ENCODE measurements at places on chromosomes 11 and 22. TPM values are rescaled to one million over a fixed set of nuclear protein-coding genes. Genes with fewer than 3 reads are reported as not detected.

- DNase-seq: no peak
- no peaks in the 10 kb centered on the region for H3K4me1 ChIP-seq
- H3K36me3 ChIP-seq: no peaks in the 10 kb centered on the region
- no peak overlapping the region for H3K4me3 ChIP-seq
- no peaks in the 10 kb centered on the region for H3K27me3 ChIP-seq
Measured at GRCh38 chr22:34877506-34877905, 188.5 kb upstream of the ISX start.

CREB3L1 gene
- 20.8 TPM for total RNA-seq

- H3K4me1 ChIP-seq: no peaks in the 10 kb centered on the region
- H3K4me3 ChIP-seq: no peak overlapping the region
- no peak for DNase-seq
- no peaks in the 10 kb centered on the region for H3K27me3 ChIP-seq
Measured at GRCh38 chr22:26404851-26405421, 24.1 kb upstream of the ASPHD2 start.

DNA sequence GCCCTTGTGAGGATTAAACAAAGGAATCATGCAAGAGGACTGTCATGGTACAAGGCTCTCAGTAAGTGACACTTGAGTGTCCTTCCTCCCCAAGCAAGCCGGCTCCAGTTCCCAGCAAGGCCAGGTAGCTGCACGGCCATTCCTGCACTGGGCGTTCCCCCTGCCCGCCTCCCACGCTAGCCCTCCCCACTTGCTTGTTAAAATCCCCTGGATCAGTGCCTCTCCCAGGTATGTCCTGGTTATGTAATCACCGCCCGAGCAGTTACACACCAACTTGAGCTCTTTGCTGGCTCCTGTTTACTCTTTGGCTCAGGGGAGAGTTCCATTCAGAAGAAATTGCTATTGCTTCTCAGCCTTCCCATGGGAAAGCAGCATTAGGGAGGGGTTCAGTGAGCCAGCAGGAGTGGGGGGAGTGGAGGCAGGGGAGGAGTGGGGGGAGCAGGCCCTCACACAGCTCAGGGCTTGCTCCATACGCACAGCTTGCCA is 19.4 kb upstream of the MYEOV start:
- DNase-seq: no peak
- no peaks in the 10 kb centered on the region for H3K4me1 ChIP-seq
- H3K4me3 ChIP-seq: no peak overlapping the region
- H3K36me3 ChIP-seq: no peaks in the 10 kb centered on the region

GRCh38 chr11:101434026-101434643 is 149.7 kb downstream of the TRPC6 start:
- DNase-seq: no peak
- H3K4me1 ChIP-seq: peaks cover 2% of the 10 kb centered on the region
- H3K36me3 ChIP-seq: no peaks in the 10 kb centered on the region
- H3K27ac ChIP-seq: peak overlapping the region; percentile 10
- no peak overlapping the region for H3K4me3 ChIP-seq

CEND1 gene
- not detected for total RNA-seq

GRCh38 chr22:20484948-20485683 is 10.5 kb downstream of the KLHL22 start:
- no peaks in the 10 kb centered on the region for H3K36me3 ChIP-seq
- H3K27me3 ChIP-seq: no peaks in the 10 kb centered on the region
- H3K4me1 ChIP-seq: no peaks in the 10 kb centered on the region
- no peak overlapping the region for H3K4me3 ChIP-seq
- no peak for DNase-seq

GRCh38 chr11:11074686-11075335 is 217.0 kb upstream of the ZBED5 start:
- no peak overlapping the region for H3K4me3 ChIP-seq
- no peaks in the 10 kb centered on the region for H3K36me3 ChIP-seq
- no peaks in the 10 kb centered on the region for H3K4me1 ChIP-seq
- H3K27ac ChIP-seq: no peak overlapping the region

BIRC3 gene
- total RNA-seq: 7.0 TPM

RAB39A gene
- 3.9 TPM for total RNA-seq

NUP98 gene
- total RNA-seq: 138 TPM

DNA sequence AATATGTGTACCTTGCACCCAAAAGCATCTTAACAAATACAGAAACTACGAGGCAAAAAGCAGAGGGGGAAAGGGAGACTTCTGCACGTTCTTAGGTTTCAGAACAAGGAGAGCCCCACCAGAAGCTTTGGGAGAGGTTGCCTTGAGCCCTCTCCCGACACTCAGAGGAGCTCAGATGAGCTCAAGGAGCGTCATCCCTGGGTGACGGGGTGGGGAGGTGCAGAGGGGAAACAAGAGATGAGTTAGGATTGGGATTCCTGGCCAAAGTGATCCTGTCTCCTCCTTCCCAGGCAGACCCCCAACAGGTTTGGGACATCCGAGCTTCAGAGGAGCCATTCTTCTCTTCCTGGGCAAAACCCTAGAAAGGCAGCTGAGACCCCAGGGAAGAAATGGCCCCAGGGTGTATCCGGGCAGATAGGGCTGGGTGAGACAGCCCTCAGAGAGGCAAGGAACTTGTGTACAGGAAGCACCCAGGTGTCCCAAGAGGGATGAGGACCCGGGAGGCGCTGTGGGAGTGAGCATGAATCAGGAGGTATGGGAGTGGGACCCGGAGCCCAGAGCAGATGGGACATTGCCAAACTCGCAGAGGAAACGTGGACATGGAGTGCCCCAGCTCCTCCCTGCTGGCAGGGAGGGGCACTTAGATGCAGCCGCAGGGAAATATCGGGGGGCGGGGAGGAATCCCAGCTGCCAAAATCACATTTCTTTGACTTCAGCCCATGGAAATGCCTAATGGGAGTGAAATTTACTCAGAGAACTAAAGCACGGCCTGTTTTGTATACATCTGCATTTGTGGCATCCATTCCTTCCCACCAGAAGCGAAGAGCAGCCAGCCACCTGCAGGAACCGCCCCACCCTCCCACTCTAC is 12.4 kb downstream of the C1QTNF6 start:
- DNase-seq: peak; percentile 9
- peaks cover 29% of the 10 kb centered on the region for H3K4me1 ChIP-seq
- no peak overlapping the region for H3K4me3 ChIP-seq
- no peaks in the 10 kb centered on the region for H3K36me3 ChIP-seq
- H3K27me3 ChIP-seq: no peaks in the 10 kb centered on the region
- H3K27ac ChIP-seq: peak overlapping the region; percentile 51

- H3K4me3 ChIP-seq: no peak overlapping the region
- H3K36me3 ChIP-seq: no peaks in the 10 kb centered on the region
- DNase-seq: peak; percentile 15
Measured at GRCh38 chr11:110857892-110858546, 145.8 kb upstream of the ARHGAP20 start.

DNA sequence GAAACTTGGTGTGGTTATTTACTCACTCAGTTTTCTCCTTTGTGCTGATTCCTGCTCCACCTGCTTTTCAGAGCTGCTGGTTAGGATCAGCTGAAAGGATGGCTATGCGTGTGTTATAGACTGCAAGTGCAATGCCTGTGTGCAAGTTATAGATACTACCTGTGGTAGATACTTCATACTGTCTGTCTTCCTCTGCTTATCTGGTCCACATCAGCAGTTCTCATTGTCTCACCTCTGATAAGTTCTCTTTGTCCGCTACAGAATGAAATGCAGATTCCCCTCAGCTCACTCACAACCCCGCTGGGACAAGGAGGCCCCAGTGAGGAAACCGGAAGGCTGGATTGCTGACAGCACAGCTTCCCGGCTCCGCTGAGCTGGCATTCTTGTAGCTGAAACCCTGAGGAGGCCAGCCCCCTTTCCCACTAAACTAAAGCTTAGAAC is 37.5 kb upstream of the LYVE1 start:
- no peak for DNase-seq
- no peaks in the 10 kb centered on the region for H3K36me3 ChIP-seq
- H3K27ac ChIP-seq: peak overlapping the region; percentile 77
- H3K4me3 ChIP-seq: no peak overlapping the region

TMEM45B gene
- 2.1 TPM for total RNA-seq

GRK3 gene
- total RNA-seq: 1.3 TPM

DNA sequence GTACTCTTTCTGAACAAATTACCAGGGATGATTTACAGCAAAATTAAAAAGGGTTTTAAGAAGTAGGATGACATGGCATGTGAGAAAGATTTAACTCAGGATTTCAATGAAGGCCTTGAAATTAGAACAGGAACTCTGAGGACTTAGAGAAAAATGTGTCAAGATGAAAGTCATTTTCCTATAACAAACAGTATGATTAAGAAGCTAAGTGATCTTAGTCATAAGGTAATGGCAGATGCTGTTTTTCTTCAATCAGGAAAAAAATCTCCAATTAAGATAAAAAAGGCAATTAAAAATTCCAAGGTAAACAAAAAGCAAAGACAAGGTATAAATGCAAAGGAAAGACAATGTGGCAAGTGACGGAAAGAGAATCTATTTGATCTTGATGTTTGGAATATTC is 73.5 kb downstream of the GAB2 start:
- no peak overlapping the region for H3K27ac ChIP-seq
- no peaks in the 10 kb centered on the region for H3K27me3 ChIP-seq
- H3K4me1 ChIP-seq: peaks cover 4% of the 10 kb centered on the region
- no peaks in the 10 kb centered on the region for H3K36me3 ChIP-seq
- DNase-seq: no peak

SELENOH gene
- total RNA-seq: 114 TPM

DYNC2H1 gene
- total RNA-seq: 48.5 TPM

PIH1D2 gene
- total RNA-seq: 5.5 TPM

DNA sequence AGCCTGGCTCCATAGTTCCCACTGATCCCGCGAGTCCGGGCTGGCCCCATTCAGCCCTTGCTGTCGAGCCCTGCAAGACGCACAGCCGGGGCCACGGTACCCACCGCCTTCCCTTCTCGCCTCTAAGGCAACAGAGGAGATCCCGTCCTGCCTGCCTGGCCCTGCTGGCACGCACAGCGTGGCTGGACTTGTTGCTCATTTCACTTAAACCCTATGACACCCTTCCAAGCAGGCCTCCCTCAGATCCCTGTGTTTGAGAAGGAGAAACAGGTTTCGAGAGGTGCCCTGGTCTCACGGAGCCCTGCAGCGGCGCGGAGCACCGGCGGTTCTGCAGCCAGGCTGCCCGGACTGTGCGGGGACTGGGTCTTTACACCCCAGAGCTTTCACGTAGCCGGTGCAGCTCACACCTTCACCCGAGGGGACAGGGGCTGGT is 1048.4 kb downstream of the BRD1 start:
- no peaks in the 10 kb centered on the region for H3K4me1 ChIP-seq
- no peaks in the 10 kb centered on the region for H3K36me3 ChIP-seq
- H3K27ac ChIP-seq: no peak overlapping the region
- H3K27me3 ChIP-seq: no peaks in the 10 kb centered on the region

DNA sequence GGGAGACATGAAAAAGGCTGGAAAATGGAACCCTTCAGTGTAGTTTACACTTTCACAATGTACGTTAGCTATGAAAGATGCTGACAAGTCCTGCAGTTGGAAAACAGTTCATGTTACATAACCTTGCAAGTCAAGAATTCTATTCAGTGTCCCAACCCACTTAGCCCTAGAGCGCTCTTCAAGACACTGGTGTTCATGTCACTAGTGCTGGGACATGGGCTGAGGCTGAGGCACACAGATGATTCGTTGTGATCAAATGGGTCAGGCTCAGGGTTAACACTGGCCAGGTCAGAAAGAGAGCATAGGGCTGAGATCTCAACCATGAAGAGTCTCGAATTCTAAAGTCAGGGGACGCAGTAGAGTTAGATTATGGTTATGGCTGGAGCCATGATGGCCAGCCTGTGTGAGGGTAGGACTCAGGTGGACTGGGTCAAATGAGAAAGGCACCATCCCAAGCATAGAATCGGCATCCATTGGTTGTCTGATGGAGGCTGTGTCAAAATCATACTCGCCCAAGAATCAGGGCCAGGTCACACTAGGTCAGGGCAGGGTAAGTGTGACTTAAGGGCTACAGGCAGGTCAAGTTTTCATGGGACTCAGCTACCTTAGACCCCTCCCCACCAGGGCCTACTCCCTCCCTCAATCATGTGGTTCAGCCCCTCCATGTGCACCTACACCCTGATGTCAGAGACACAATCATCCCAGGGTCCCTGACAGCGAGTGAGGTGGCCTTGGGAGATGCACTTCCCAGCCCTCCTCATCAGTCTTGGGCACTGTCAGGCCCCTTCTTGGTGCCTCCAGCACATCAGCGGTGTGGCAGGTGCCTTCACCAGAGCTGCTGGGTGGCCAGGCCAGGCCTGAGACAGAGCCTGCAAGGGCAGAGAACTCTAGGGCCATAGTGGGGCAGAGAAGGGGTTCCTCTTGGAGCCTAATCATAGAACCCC is 20.2 kb downstream of the IGLL5 start:
- no peaks in the 10 kb centered on the region for H3K27me3 ChIP-seq
- H3K4me1 ChIP-seq: no peaks in the 10 kb centered on the region
- H3K27ac ChIP-seq: no peak overlapping the region
- H3K4me3 ChIP-seq: no peak overlapping the region

GRCh38 chr11:92304271-92304670 is 79.7 kb downstream of the FAT3 start:
- no peaks in the 10 kb centered on the region for H3K36me3 ChIP-seq
- DNase-seq: no peak
- H3K4me1 ChIP-seq: no peaks in the 10 kb centered on the region
- H3K4me3 ChIP-seq: no peak overlapping the region
- H3K27me3 ChIP-seq: no peaks in the 10 kb centered on the region

SCGB1C1 gene
- total RNA-seq: not detected

DNA sequence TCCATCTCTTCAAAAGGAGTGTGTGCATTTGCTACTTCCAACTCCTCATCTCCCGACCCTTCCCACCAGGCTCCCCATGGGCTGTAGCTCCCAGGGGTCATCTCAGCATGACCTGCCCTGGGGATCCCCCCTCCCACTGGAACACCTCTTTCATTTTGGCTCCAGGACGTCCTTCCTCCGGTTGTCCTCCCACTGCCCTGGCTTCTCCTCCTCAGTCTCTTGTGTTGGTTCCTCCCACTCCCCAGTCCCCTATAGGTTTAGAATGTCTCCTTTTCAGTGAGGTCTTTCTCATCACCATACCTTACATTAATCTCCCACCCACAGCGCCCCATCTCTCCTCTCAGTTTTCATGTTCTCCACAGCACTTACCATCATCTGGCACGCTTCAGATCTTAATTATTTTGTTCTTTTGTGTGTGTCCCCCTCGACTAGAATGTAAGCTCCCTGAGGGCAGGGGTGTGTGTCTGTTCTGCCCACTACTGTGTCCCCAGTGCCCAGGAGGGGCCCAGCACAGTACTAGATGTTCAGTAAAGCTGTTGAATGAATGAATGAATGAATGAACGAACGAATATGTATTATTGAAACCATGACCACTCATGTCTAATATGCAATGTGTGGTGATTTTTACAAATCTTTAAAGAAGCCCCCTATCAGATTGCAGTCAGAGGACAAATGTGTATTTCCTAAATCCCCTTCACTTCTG is 2.0 kb upstream of the TMA7B start:
- no peak overlapping the region for H3K4me3 ChIP-seq
- H3K27me3 ChIP-seq: no peaks in the 10 kb centered on the region
- no peak overlapping the region for H3K27ac ChIP-seq
- H3K36me3 ChIP-seq: no peaks in the 10 kb centered on the region
- DNase-seq: no peak
